ENCODE measurements at places on chromosomes 5 and 9.

DNA sequence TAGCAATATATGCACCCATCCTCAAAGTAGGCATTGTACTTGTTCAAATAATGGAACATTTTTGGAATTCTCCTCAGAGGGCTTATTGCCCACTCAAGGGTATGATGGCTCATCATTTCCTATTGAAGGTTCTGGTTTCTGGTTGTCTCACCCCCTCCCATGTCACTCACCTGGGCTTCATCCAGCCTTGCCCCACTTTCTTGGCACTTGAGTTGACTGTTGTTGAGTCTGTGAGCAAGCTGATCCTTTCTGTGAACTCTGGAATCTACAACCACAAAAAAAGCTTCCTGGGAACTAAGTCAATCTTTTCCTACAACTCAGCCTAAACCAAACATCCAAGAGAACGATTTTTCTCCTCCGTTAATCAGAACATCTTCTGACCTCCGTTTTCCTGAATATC lies 73.9 kb upstream of the ANKH start:
- no peak for DNase-seq

DNA sequence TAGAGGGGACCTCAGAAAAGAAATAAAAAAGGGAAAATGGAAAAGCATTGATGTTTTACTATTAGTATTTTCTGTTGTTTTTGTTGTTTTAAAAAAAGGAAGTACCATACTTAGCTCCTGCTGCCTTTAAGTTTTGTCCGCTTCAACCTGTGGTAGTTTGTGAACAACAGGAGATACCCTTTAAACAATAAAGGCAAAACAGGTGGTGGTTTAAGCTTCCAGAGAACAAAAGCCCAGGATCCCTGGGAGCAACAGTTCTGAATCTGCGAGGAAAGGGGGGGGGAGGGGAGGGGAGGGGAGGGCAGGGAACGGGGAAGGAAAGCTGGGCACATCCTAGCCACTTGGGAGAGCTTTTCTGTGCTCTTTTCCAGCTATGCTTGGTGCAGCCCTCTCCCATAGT lies 2.1 kb upstream of the PSIP1 start:
- DNase-seq: no peak

GRCh38 chr9:116713271-116713670 lies 26.2 kb downstream of the TRIM32 start:
- no peak for DNase-seq

- DNase-seq: no peak
Measured at GRCh38 chr9:90838098-90838497, 36.5 kb downstream of the SYK start.

DNA sequence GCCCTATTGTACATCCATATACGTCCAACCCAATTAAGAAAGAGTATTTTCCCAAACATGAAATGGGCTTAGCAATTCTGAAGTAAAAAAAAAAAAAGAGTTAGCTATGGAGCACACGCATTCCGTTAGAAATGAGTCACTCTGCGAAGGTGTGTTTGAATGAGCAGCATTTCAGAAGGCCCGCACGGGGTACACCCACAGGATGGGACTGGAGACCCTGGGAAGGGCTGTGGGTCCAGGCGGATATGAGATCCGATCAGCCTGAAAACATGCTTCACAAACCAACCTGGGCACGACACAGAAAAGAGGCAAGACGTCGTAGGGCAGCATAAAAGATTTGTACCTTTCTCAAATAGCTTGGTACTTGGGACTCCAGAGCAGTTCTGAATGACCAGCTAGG lies 173.9 kb upstream of the KLF9 start:
- no peak for DNase-seq

All from stimulated activated CD8-positive, alpha-beta memory T cell treated with anti-CD3 and anti-CD28 coated beads, Interleukin-12 subunit alpha, Interleukin-12 subunit beta, amount 100 ng/mL, for 4 hours (primary cell).